Activated naive CD4-positive, alpha-beta T cell treated with anti-CD3 and anti-CD28 coated beads for 36 hours (primary cell): ENCODE measurements at places on chromosomes 3 and 15. TPM values are rescaled to one million over a fixed set of nuclear protein-coding genes. Genes with fewer than 3 reads are reported as not detected.

The RHCG gene
- total RNA-seq = not detected

The UROC1 gene
- total RNA-seq = not detected

The LRTM1 gene
- total RNA-seq = not detected

DNA sequence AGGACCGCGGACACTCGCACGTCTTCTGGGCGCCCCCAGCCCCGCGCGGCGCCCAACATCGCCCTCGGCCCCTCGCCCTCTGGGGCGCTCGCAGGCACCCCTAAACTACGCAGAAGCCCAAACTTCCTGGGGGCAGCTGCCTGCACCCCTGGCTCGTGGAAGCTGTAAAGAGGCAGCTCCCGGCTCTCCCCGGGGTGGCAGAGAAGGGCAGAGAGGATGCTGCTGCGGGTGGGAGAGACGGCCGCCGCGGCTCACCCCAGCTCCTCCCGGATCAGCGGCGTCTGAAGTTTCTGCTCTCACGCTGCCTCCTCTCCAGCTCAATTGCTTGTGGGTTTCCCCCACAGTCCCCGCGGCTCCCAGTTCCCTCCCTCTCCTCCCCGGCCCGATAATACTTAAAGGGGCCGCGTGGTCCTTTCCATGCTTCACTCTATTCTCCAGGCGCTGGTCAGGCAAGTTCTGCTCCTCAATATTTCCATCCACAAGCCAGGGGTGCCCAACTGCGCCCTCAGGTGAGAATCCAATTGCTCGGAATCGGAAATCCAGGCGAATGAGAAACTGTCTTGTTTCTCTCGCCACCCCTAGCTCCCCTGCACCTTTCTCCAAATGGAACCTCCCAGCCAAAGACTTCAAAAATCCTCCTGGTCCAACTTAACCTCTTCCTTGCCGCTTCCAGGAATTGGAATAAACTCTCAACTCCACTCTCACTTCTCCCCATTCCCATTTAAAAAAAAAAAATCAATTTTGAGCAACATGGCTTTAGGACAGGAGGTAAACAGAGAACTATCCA, 748.5 kb downstream of the ROBO1 start:
- H3K4me1 ChIP-seq = peaks cover 4% of the 10 kb centered on the region
- DNase-seq = no peak
- H3K4me3 ChIP-seq = peak overlapping the region; percentile 28
- peaks cover 16% of the 10 kb centered on the region for H3K27me3 ChIP-seq

- peak overlapping the region; percentile 43 for H3K27ac ChIP-seq
- H3K27me3 ChIP-seq = no peaks in the 10 kb centered on the region
- H3K36me3 ChIP-seq = no peaks in the 10 kb centered on the region
- H3K4me3 ChIP-seq = no peak overlapping the region
- DNase-seq = no peak
- peaks cover 24% of the 10 kb centered on the region for H3K4me1 ChIP-seq
Observed at GRCh38 chr3:37902674-37903073, 41.0 kb downstream of the CTDSPL start.
